ENCODE measurements at places on chromosomes 6 and 20.

DNA sequence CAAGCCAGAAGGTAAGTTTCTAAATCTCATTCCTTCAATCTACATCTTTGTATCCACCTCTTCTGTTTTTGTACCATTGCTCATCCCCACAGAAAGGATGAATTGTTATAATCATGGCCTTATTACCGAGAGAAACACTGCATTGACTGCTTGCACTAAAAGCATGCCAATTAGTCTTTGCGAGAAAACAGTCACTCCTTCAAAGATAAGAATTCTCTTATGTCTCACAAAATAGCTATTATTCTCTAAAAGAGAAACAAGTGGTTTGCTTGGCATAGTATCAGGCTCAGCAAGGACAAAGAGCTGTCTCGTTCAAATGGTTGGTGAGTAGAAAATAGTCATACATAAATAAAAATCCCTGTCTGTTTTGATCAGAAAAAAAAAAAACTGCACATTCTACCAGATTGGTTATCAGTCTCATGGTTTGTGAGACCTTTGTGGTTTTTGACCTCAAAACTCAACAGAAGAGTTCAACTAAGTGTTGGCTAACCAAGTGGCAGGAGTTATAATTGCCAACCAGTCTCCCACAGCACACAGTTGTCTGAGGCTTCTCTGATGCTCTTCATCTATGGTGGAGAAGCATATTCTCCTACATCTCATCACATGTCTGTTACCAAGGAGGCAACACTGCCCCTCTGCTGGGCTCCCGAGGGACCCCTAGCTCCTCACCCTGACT lies 35.1 kb upstream of the ARMH2 start:
- DNase-seq, result no peak

GRCh38 chr20:34042262-34042661 lies 48.6 kb downstream of the RALY start:
- DNase-seq, result no peak

GRCh38 chr6:5582762-5583161 lies 321.4 kb downstream of the FARS2 start:
- DNase-seq, result no peak

GRCh38 chr6:2264932-2265331 lies 19.5 kb upstream of the GMDS start:
- no peak for DNase-seq

- DNase-seq, result no peak
These were observed 640 bp downstream of the NFS1 start for GRCh38 chr20:35698298-35699126.

DNA sequence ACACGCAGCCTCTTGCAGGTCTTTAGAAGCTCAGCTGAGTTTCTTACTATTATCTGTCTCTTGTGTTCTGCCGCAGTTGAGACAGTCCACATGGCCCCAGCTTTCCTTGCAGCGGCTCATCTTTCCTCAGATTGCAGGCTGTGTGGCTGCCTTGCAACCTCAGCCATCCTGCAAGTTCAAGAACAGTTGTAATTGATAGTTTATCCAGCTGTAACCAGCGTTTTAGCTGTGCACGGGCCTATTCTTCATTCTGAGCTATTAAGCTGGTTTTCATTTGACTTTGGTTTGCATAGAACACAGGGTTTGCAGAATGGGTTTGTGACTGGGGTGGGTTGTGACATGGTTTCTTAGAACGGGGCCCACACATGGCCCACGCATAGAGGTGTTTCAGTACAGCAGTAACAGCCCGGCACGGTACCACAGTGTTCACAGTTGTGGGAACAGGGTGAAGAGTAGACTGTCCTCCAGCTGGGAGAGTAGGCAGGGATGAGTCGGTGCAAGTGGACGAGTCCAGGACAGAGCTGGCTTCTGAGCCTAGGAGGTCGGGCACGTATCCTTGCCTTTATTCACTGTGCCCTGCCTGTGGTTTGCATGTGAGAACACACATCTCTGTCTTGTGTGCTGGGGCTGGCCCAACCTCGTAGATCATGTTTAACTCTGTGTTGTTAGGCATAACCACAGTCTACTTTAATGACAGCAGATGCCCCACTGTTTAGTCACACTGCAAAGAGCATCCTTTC lies 89.2 kb downstream of the RPP40 start:
- DNase-seq, result no peak

- DNase-seq, result no peak
These were observed 321.2 kb upstream of the MAP3K7 start for GRCh38 chr6:90907931-90908655.

DNA sequence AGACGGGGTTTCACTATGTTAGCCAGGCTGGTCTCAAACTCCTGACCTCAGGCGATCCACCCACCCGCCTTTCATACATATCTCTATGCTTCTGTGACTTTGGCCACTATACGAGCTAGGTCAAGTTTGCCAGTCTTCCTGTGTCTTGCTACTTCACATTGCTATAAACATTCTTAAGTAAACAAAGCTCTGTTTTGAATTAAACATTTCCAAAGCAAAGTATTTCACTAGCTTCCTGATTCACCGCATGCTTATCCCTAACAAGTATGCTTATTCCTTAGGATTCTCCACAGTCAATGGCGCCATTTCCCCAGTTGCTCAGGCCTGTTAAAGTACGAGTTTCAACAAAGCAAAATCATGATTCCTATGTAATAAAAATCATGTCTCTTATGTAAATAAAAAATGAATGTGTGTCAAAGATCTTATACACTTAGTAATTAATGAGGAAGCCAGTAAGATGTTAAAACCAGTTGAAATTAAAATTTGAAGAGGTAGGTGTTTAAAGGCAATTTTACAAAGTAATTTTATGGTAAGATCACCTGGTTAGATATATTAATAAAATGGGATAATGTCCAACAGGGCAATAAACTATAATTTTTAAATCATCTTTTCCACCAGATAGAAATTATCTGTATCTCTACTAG lies 88.5 kb downstream of the PRKN start:
- no peak for DNase-seq

DNA sequence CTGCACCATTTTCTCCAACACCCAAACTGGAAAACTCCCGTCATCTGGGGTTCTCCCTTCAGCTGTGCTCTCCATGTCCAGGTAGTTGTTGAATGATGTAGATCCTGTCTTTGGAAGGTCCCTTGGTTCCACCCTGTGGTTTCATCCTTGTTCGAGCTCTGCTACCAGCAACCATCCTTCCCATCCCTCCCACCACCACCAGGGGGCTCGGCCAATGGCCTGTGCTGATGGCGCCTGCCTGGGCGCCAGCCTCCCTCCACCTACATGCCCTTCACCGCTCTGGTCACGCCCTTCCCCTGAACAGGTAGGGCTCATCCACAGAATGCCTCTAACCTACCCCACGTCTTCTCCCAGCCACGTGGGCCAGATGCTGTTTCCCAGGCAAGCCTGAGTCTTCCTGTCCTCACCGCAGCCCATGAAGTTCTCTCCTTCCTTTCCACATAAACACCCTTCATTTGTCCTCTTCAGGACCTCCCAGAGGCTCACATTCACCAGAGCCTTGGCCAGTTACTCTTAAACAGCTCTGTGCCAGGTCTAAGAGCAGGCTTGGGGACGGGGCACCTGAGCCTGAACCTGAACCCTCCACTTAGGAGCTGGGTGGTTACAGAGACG lies 75.1 kb upstream of the DUSP22 start:
- DNase-seq, result no peak

- DNase-seq, result no peak
These were observed 114.1 kb downstream of the PLCB1 start for GRCh38 chr20:8246153-8246552.

DNA sequence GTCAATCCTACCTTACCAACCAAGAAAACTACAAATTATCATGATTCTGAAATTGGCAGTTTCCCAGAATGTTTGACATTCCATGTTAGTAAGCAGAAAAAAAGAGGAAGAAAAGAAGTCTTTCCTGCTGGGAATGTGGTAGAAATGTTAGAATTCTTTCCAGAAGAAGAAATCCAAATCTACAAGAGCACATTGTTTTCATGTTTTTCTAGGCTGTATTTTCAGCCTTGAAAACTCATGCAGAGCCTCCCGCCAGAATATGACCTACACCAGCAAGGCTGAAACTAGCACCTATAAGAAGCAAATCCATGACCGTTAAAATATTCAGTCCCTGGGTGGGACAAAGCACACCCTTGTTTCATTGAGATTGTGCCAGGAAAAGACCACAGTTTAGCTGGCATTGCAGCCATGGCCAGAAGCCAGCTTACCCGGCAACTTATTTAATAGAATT lies 259.4 kb downstream of the GJA1 start:
- DNase-seq, result no peak

DNA sequence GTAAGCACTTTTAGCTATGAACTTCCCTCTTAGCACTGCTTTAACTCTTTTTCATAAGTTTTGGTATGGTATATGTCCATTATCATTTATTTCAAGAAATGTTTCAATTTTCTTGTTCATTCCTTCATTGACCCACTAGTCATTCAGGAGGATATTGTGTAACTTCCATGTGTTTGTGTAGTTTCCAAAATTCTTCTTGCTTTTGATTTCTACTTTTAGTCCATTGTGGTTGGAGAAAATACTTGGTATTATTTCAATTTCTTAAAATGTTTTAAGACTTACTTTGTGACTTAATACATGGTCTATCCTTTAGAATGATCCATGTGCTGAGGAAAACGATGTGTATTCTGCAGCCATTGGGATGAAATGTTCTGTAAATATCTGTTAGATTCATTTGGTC lies 176.5 kb downstream of the CENPW start:
- no peak for DNase-seq

- DNase-seq, result no peak
These were observed 84.5 kb upstream of the MCHR2 start for GRCh38 chr6:100078509-100078908.

GRCh38 chr6:4781426-4781825 lies 5.2 kb downstream of the CDYL start:
- DNase-seq, result no peak

DNA sequence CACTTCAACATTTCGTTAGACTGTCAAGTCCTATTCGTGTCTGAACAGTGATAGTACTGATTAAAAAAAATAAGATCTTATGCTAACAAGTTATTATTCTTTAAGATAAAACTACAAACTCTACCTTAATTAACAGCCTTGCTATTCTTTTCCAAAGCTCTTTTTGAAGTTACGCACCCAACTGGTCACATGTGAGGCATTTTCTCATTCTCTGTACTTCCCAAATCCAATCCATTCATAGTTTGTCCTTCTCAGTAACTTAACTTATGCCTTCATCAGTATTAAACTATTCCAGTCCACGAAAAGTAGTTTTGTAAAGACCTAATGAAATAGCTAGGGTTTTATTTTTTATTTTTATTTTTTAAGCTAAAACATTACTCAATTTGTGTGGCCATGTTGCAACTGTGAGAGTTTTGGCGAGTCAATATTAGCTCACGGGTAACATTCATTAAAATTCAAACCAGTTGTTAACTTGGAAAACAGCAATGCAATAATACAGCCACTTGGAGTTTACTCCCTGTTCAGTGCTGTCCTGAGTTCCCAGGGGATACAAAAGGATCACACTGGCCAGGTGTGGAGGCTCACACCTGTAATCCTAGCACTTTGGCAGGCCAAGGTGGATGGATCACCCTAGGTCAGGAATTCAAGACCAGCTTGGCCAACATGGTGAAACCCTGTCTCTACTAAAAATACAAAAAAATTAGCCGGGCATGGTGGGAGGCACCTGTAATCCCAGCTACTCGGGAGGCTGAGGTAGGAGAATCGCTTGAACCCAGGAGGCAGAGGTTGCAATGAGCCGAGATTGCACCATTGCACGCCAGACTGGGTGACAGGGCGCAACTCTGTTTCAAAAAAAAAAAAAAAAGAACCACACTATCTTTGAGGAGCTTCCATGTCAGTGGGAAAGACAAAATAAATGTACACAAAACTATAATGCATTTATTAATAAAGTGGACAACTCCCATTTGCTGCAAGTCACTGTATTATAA lies 27.9 kb upstream of the EEF1A1 start:
- no peak for DNase-seq

DNA sequence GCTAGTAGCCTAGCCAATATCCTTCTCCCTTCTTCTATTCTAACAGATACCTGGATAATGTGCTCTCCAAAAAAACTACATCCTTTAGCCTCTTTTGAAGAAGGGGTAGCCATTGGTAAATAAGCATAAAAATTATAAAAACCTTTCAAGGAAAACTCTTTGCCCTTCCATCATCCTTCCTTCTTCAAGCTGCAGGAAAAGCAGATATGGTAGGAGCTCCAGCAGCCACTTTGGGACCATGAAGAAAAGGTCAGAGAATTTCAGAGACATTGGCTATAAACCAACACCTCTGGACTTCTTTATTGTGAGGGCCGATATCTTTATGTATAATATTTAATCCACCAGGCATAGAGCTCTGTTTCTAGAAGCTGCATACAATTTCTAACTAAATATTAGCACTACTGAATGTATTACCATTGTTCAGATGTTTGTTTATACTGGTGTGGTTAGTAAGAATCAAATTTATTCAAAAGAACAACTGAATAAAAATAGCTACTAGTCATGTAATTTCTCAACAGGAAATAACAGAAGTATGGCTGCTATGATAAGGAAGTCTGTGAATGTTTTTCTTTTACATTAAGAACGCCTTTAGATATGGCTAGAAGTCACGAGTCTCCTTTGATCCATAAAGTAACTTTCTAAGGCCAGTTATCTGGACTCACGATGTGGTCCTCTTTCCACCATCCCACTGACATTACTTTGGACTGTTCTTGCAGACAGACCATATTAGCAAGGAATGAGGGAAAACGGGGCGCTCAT lies 32.2 kb downstream of the MYLK4 start:
- DNase-seq, result no peak

- no peak for DNase-seq
These were observed 41.1 kb upstream of the ZNF831 start for GRCh38 chr20:59122566-59122919.

DNA sequence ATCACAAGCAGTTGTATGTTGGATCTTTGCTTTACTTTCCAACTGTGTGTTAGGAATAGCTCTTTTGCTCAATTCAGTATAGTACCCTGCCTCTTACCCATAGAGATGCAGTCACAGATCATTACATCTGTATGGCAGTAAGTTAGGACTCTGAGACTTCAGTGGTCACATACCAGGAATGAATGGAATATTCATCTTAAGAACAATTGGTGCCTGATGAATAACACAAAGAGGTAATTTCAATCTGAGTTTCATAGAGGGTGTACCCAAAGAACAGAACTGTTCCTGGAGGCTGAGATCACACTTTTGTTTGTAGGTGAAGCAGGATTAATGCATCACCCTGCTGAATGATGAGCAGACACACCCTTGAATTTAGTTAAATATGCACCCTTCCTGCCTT lies 28.7 kb upstream of the KIF13A start:
- DNase-seq, result no peak

- DNase-seq, result no peak
These were observed 251.0 kb upstream of the NRSN1 start for GRCh38 chr6:23875006-23875405.

DNA sequence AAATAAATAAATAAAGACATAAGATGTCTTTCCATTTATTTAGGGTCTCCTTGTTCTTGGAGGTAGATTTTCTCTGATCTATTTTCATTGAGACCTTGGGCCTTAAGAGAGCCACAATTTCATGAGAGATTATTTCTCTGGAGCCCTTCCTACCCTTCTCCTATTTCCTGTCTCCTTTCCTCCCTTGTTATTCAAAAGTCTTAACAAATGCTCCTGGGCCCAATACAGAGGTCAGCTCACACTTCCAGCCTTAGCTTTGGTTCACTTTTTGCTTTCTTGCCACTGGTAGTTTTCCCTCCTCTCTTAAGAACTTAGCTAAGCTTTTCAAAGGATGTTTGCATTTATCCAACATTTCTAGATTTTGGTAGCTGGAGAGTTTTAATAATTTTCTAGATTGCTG lies 44.0 kb downstream of the PTPRA start:
- no peak for DNase-seq

All from central memory CD4-positive, alpha-beta T cell (primary cell).